Epithelial cell of proximal tubule (primary cell): ENCODE measurements at places on chromosomes 2 and 18.

GRCh38 chr2:44777537-44777936 lies 164.0 kb upstream of the SIX3 start:
- DNase-seq, result no peak

DNA sequence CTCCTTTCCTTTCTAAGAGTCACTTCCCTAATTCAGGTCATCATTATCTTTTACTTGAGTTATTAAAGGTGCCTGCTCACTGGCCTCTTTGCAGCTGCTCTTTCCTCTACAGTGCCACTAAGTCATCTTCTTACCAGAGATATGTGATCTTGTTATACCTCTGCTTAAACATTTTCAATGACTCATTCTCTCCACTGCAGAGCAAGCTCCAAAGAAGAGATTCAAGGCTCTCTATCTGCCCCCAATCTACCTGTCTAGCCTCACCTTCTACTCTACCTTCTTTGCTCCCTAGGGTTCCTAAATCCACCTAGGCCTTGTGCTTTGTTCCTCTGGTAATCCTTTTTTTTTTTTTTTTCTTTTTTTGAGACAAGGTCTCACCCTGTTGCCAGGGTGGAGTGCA lies 3.1 kb downstream of the ARHGEF33 start:
- DNase-seq, result no peak

- no peak for DNase-seq
Measured at GRCh38 chr2:191889931-191890330, 43.0 kb upstream of the CAVIN2 start.

DNA sequence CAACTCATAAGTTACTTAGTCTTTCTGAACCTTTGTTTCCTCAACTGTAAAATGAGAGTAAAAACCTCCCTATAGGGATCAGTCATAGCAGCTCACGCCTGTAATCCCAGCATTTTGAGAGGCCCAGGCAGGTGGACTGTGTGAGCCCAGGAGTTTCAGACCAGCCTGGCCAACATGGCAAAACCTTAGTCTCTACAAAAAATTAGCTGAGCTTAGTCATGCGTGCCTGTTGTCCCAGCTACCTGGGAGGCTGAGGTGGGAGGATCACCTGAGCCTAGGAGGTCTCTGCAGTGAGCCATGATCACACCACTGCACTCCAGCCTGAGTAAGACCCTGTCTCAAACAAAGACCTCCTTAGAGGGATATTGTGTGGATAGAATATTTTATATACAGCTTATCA lies 2.3 kb downstream of the GPR155 start:
- no peak for DNase-seq

- DNase-seq, result no peak
Measured at GRCh38 chr2:60966507-60967405, 50.8 kb upstream of the PEX13 start.

DNA sequence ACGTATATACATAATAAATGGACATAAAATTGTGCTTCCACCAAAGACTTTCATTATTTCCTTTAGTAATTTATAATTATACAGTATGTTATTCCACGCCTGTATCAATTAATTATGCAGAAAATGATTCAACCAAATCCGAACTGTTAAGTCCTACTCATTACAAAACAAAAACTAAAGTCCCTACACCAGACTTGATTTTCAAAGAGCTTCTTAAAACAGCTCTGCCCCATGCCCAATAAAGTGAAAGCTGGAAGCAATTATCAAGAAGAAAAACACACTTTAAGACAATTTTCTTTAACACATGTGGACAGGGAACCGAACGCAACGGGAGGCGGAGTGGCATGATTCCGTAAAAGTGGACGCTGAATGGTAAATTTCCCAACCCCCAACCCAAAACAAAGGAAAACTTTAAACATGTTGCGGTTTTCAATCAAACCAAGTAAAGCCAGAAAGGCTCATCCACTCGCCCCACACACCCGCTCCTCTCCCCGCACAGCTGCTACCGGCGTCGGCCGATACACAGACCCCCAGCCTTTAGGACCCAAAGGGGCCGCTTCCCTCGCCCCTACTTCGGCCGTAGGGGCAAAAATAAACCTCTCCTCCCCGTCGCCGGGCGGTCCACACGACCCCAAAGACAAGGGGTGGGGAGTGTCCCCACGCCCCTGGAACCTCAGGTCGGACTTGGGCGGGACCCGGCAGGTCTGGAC lies 705 bp downstream of the YES1 start:
- no peak for DNase-seq
